ENCODE measurements at places on chromosomes 6 and 20.

- DNase-seq = no peak
Measured at GRCh38 chr20:62949962-62950361, 2.5 kb upstream of the SLC17A9 start.

DNA sequence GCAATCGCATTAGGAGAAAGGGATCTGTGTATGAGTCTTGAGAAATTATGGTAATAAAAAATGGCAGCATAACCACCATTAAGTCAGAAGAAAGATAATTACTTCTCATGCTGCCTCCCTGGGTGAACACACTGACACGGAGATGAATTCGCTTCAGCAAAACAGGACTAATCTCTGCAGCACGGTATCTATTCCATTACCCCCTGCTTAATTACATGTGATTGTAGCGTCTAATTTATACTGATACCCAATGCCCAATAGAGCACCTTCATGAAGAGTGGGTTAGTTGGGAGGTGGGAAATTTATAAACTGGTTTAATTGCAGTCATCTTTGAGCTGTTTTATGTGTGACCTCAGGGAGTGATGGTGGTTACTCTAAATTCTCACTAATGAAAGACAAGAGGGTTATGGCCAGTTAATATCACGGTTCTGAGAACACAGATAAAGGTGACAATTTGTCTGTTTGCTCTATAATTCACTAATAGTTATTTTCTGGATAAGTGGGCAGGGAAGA, 476.2 kb upstream of the SULF2 start:
- no peak for DNase-seq

- no peak for DNase-seq
Measured at GRCh38 chr6:9140172-9140571, 704.8 kb upstream of the SLC35B3 start.

GRCh38 chr20:57167971-57168701, 98.3 kb downstream of the BMP7 start:
- no peak for DNase-seq

- no peak for DNase-seq
Measured at GRCh38 chr6:110447761-110448160, 28.7 kb downstream of the SLC22A16 start.

- no peak for DNase-seq
Measured at GRCh38 chr6:53540129-53540692, 4.7 kb downstream of the GCLC start.

DNA sequence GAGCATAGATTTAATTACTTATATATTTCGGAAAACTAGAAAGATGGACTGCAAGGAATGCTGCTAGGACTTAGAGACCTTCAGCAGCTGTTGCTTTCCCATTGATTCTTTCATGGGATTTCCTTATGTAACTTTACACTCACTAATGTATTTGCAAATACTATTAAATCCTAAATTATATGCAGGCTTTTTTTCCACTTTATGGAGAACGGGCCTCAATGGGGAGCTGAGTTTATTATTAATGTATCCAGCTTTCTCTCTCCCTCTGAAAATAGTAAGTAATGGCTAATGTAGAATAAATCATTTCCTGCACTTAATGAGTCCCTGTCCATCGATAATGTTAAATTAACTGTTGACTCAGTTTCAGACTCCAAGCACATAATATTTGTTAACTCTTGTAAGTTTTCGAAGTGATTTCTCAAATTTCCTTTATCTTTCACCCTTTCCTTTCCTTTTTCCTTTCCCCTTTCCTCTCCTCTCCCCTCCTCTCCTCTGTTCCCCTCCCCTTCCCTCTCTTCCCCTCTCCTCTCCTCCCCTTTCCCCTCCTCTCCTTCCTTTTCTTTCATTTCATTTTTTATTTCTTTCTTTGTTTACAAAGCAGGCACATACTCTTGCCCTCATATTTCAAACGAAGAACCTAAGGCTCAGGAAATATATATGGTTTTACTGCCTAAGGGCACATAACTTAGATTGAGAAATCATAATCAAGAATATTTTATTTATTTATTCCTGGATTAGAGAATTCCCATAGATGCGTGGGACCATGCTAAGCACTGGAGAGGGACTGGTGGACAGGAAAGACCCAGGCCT, 503.6 kb downstream of the MMUT start:
- DNase-seq = no peak

DNA sequence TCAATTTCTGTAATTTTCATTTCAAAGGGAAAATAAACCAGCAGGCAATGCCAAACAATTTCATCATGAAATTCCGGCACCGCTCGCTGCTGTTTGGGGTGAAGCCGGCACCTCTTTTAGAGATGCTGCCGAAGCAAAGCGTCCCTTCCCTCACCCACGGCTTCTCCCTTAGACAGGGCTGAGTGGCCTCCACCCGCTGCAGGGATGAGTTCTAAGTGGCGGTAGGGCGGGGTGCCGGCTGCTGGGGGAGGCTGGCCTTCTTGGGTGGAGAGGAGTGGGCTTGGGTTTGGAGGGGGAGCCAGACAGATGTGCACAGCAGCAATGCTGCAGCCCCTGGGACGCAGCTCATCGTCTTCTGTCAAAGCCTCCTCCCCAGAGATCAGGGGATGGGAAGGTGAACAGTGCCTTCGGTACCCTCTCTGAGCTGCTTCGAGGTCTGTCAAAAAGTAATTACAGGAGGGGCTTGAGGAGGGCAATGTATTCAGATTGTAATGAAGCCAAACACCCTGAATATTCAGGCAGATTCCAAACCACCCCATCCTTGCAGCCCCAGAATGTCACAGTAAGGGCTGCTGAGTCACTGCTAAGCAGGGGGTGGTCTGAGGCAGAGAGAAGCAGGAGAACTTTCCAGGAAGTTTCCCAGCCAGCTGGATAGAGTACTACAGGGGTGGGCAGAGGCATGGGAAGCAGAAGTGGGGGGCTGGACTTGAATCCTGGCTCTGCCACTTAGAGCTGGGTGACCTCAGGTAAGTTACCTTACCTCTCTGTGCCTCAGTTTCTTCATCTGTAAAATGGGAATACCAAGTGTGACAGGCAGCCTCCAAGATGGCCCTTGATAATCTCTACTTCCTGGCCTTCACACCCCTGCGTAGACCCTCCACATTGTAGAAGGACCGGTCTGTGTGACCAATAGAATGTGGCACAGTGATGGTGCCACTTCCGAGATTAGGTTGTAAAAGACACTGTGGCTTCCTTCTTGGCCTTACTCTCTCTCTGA, 96.6 kb downstream of the SULF2 start:
- no peak for DNase-seq

All from thoracic aorta (tissue), 2 donors.